ENCODE measurements at places on chromosomes 11 and 22. TPM values are rescaled to one million over a fixed set of nuclear protein-coding genes. Genes with fewer than 3 reads are reported as not detected.

Gene TUBA8
- 2.0 TPM for total RNA-seq

Gene MRGPRE
- not detected for total RNA-seq

GRCh38 chr11:77278595-77279506 is 22.6 kb downstream of the GDPD4 start:
- DNase-seq: no peak

GRCh38 chr11:86999859-87000753 is 37.6 kb upstream of the TMEM135 start:
- no peak for DNase-seq

- DNase-seq: no peak
These were observed 3.5 kb downstream of the CNTF start for GRCh38 chr11:58625826-58626460.

Data from OCI-LY7 (cell line).